ENCODE measurements at places on chromosomes 6 and 20.
A peak's percentile ranks its signal among the peaks of the same experiment; 100 is the strongest.

- no peak for DNase-seq
Observed at GRCh38 chr6:15752820-15753219, 90.0 kb upstream of the DTNBP1 start.

- DNase-seq: no peak
Observed at GRCh38 chr6:53055873-53056272, 9.3 kb upstream of the FBXO9 start.

GRCh38 chr20:47152068-47152467 is 204.4 kb downstream of the ZMYND8 start:
- DNase-seq: no peak

- DNase-seq: no peak
Observed at GRCh38 chr20:38296433-38296832, 7.5 kb upstream of the BPI start.

DNA sequence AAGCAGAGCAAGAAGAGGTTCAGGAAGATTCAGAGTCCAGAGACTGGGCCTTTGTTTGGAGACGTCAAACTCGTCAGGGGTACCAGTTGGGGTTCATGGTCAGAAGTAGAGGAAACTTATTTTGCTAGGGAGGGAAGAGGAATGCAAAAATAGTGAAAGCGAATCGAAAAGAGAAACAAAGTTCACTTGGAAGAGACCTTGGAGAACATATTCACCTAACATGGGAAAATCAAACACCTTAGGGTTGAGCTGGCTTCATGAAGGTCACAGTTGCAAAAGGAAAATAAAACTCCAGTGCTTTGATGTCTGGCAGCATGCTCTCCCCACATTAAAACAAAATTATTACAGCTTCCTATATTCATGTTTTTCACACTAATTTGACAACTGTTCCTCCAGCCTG is 440.4 kb downstream of the EPM2A start:
- DNase-seq: no peak

- DNase-seq: no peak
Observed at GRCh38 chr20:35432430-35432735, 5.6 kb downstream of the GDF5 start.

GRCh38 chr6:77092971-77093370 is 370.3 kb downstream of the HTR1B start:
- no peak for DNase-seq

GRCh38 chr20:8330785-8331695 is 199.0 kb downstream of the PLCB1 start:
- DNase-seq: no peak

- DNase-seq: no peak
Observed at GRCh38 chr6:7978736-7979135, 68.1 kb upstream of the TXNDC5 start.

DNA sequence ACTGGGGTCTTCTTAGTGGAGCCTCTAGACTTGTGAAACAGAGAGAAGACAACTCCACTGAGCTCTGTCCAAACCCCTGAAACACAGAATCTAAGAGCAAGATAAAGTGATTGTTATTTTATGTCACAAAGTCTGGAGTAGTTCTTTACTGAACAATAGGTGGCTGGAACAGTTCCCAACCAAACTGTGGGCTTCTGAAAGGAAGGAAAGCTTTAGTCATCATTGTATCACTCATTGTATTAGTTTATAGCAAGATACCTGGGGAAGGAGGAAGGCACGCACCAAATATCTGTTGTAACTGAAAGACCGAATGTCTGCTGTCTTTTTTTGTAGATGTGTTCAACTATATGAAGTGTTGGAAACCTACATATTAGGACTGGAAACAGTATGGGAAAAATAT is 284.9 kb upstream of the TBX18 start:
- no peak for DNase-seq

DNA sequence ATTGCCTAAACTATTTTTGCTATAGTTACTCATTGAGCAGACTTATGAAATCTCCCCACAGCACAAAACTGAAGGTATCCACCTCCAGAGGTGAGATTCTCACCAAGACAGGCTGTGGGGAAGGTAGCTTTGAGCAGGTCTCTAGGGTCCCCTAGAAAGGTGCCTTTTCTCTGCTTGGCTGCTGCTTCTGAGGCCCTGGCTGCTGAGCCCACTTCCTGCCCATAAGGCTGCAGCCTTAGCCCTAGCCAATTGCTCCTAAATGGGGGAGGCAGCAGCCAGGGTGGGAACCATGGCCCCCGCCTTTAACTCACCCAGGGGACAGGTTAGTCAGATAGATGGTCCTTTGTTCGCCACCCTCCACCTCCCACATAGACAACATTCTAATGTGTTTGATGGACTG is 3.6 kb downstream of the NT5E start:
- no peak for DNase-seq

DNA sequence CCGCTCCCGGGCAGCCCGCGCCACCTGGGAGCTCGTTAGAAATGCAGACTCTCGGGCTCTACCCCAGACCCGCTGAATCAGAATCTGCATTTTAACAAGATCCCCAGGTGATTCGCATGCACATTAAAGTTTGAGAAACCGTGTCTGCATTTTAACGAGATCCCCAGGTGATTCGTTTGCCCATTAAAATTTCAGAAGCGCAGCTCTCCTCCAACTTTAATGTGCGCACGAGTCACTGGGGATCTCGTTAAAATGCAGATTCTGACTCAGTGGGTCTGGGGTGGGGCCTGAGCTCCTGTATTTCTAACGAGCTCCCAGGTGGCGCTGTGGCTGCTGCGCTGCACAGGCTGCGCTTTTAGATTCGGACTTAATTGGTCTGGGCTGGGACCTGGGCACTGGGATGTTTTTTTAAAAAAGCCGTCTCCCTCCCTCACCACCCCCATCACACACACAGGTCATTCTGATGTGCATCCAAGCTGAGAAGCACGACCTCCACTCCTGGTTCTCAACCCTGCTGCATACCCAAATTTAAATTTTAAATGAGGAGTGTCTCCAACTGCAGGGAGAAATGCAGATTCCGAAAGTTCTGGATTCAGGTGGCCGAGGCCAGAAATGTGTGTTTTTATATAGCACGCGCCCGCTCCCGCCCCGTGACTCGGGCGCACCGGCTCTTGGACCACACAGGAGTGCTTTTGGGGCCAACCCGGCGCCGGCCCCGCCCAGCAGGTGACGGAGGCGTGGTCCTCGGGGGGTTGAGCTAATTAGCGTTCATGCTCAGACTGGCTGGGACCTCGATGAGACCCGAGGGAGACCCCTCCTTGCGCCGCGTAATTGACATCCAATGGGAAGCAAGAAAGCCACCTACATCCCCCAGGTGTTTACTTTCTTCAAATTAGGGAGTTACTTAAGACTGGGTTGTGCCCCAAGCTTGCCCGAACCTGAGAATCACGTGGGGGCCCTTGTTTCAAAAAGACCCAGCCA is 85.8 kb downstream of the ZFP64 start:
- DNase-seq: no peak

DNA sequence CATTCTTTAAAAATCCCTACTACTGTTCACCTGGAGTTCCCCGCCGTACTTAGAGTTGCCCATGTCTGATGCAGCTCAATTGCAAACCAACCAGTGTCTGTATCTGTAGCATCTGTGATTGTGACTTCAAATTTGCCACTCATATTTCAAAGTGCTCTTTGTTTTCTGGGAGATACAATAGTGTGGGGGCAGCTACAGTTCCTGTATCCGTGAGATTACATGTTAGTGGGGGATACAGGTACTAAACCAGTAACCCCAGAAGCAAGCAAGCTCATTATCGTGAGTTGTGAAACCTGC is 140.9 kb downstream of the ANKRD60 start:
- DNase-seq: no peak

DNA sequence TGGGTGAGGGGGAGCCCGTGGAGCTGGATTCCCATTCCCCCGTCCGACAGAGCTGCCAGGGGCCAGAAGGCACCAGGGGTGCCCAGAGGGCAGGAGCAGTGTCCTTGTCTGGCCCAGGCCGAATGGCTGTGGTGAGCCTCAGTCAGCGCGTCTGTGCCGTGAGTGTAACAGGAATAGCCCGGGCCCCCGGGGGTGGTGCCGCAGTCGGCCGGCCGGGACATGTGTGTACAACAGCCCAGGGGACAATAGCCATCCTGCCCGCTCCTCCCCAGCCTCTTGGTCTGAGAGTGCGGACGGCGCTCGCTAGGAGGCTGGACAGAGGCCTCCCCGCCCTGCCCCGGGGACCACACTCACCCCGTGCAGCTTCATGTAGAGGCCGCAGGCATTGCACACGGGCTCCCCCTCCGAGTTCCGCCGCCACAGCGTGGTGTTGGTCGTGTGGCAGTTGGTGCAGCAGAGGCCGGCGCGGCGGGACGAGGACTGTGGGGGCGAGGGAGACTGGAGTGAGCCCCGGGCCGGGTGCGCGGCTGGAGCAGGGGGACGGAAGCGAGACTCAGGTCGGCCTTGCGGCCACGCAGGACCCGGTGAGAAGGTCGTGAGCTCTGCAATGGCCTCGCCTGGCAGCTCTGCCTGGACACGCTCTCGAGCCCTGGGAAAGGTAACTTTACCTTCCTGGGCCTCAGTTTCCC is 9.6 kb downstream of the GATA5 start:
- DNase-seq: no peak

- no peak for DNase-seq
Observed at GRCh38 chr6:45514454-45515230, 136.9 kb upstream of the SUPT3H start.

DNA sequence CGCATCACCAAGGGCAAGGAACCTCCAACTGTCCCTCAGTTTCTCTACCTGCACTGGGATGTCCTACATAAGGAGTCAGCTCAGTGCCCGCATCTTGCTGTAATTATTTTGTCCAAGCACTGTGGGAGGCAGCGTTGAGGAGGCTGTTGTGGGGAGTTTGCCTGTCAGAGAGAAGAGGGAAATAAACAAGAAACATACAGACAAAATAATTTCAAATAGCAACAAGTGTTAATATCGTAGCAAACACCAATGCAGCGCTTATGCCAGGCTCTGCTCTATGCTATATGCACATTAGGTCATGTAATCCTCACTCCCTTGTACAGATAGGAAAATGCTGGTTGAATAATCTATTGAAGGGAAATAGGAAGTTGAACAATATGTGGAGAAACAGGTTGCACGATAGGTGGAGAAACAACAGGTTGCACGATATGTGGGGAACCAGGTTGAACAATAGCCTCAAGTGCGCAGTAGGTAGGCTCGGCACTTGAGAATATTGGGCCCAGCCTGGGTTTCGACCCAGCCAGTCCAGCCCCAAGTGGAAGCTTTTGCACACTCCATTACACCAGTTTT is 91.2 kb upstream of the SIRPA start:
- DNase-seq: no peak

GRCh38 chr6:25485821-25486534 is 166.0 kb upstream of the SCGN start:
- no peak for DNase-seq

DNA sequence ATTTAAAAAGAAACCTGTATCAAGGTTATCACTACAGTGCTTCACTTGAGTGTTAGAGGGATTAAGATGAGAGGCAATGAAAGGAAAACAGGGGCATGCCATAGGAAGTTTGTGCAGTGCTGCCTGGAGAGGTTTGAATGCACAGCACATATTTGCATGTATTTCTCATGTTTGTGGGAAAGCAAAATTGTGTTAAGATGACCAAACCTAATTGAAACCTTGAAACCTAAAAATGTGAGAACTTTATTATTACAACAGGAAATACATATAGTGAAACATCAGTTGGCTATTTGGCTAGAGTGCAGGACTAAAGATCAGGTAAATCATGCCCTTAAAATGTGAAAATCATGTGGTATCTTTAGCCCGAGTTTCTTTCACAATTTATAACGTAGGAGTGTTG is 8.5 kb upstream of the TBXT start:
- DNase-seq: no peak

GRCh38 chr20:40743141-40743775 is 54.2 kb upstream of the MAFB start:
- no peak for DNase-seq

- no peak for DNase-seq
Observed at GRCh38 chr20:20664795-20665589, 47.5 kb downstream of the RALGAPA2 start.

- DNase-seq: no peak
Observed at GRCh38 chr6:79146421-79146820, 68.4 kb upstream of the PHIP start.

- no peak for DNase-seq
Observed at GRCh38 chr20:38407321-38407720, 27.8 kb downstream of the SNHG17 start.

GRCh38 chr6:156870924-156871539 is 93.9 kb downstream of the ARID1B start:
- no peak for DNase-seq

GRCh38 chr6:52231406-52232127 is 12.7 kb downstream of the IL17F start:
- DNase-seq: no peak

GRCh38 chr6:30007132-30007764 is 53.8 kb upstream of the POLR1H start:
- peak; percentile 24 for DNase-seq

DNA sequence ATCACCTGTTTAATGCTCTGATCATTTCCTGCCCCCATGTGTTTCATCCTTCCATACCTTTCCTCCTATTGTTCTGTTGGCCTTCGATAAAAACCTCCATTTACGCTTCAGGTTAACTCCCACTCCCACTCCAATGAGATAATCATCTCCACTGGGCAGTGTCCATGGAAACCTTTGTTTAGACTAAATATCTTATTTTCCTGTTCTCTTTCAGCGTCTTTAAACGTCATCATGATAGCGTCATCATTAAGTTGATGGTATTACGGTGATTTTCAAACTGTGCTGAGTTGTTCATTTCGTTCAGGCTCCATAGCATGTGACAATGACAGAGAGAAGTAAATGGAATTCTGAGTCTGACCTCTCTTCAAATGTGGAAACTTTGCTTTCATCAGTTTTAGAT is 970.5 kb upstream of the SLC35B3 start:
- DNase-seq: no peak

DNA sequence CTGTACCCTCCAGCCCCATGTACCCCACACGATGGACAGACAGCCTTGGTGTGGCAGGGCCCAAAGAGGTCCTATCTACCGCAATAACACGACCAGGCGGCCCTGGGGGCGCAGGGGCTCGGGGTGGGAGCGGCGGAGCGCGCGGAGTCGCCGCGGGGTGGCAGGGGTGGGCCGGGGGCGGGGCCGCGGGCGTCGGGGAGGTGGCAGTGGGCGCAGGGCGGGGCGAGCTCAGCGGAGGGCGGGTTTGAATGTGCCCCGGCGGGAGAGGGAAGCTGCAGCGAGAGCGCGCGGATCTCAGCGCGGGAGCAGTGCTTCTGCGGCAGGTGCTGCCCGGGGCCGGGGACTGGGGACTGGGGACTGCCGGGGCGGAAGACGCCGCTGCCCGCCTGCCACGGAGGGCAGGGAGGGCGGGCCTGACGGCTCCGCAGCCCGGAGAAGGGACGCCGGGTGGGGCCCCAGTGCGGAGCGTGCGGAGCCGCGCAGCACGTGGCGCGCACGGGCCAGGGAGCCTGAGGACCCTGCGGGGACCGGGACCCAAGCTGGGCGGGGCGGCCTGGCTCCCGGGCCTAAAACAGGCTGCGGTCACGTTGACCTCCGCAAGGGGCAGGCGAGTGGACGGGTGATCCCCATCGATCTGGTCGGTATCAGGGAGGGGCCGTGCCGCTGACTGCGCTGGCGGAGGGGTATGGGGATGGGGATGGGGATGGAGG is at the start of gene SLC29A1:
Gene SLC29A1 (plus strand): TSS at position 277 of the 710 bp plus-strand sequence. CDS start 3,719 bp downstream, outside the sequence.
- DNase-seq: peak; percentile 75

DNA sequence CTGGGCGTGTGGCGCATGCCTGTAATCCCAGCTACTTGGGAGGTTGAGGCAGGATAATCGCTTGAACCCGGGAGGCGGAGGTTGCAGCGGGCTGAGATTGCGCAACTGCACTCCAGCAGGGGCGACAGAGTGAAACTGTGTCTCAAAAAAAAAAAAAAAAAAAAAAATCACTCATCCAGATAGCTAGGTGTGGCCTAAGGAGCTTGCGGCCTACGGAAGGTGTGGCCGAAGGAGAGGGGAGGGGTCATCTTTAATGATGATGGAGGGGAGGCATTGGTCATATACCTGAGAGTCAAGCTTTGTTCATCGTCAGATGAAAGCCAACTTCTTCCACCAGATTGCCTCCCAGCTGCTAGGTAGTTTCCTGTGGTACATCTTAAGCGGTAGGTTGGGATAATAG is 801 bp upstream of the PPARD start:
- no peak for DNase-seq

Measured in activated CD8-positive, alpha-beta memory T cell treated with anti-CD3 and anti-CD28 coated beads for 1 hour (primary cell).